NK-92 treated with Interleukin-12 subunit alpha and Interleukin-12 subunit beta, amount 100 ng/mL, for 24 hours (cell line): ENCODE measurements at places on chromosomes 12 and 14.

- DNase-seq, result no peak
Observed at GRCh38 chr14:90023176-90023896, 38.5 kb upstream of the KCNK13 start.

GRCh38 chr12:53613821-53614220, 12.4 kb downstream of the ATF7 start:
- DNase-seq, result no peak

GRCh38 chr12:109461049-109461845, 15.9 kb downstream of the KCTD10 start:
- DNase-seq, result no peak

GRCh38 chr12:66144791-66145754, 14.5 kb upstream of the LLPH start:
- no peak for DNase-seq

GRCh38 chr14:79516009-79516408, 695.3 kb downstream of the DIO2 start:
- no peak for DNase-seq
